ENCODE measurements at places on chromosomes 11 and 22.

GRCh38 chr22:30304495-30305244 is 15.4 kb upstream of the CASTOR1 start:
- no peak for DNase-seq

DNA sequence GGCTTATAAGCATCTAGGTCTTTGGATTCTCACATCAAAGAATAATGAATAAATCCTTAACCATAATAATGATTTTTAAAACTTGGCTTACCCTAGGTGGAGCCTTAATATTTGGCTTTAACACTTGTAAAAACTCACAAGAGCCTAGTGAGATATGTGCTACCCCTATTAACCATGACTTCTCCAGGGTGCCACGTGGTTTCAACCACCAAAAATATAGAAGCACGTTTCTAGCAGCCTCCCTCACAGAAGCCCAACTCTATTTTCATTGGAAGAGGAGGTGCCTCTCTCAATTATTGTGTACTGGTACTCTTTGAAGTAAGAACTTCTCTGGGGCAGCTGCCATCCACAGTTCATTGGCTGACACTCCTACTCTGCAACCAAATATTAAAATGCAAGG is 46.5 kb upstream of the GDPD4 start:
- DNase-seq: no peak

- no peak for DNase-seq
Measured at GRCh38 chr11:115894176-115894575, 390.0 kb upstream of the CADM1 start.

- DNase-seq: peak; percentile 28
Measured at GRCh38 chr11:32643526-32643925, 59.9 kb downstream of the EIF3M start.

DNA sequence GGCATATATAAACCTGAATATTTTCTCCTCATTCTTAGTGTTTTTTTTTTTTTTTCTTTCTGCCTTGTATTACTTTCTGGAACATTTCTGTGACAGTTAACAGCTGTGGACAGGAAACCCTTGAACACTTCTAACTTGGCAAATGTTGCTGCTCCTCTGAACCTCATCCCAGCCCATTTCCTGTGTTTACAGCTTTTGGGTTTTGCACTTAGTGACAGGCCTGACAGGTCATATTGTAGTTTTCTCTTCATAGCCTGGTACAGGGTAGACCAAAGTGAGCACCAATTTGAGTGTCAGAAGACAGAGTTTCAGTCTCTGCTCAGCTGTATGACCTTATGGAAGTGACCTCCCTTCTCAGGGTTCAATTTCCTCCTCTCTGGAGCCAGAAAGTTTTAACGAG is 91.6 kb downstream of the STIM1 start:
- DNase-seq: peak; percentile 67

- DNase-seq: no peak
Measured at GRCh38 chr11:78315724-78316123, 101.9 kb downstream of the GAB2 start.

DNA sequence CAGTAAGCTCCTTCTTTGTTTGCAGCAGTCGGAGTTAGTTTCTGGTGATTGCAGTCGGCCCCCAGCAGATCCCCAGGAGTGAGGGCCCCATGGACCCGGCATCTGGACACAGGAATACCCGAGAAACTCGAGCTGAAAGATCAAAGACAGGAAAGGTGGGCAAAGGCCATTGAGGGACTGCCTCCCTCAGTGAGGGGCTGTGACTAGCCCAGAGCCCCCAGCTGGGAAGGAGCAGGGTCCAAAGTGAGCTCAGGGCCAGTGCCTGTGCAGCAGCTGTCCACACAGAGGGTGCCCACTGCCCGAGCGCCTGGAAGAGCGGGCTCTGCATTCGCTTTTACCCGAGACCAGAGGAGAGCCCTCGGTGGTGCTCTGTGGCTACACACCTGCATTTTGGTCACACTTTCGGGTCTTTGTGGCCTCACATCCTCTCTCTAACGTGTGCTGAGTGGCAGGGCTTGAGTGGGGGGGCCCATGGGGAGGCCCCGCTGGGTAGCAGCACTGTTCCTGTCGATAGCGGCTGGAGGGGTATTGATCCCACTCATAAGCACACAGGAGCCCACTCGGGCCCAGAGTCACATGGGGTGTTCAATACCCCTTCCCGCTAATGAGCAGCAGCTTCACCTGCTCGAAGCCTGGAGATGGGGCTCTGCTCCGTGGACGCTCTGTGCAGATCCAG is 532.9 kb downstream of the TBC1D22A start:
- DNase-seq: no peak

- DNase-seq: peak; percentile 91
Measured at GRCh38 chr11:30741039-30741550, 154.9 kb upstream of the MPPED2 start.

DNA sequence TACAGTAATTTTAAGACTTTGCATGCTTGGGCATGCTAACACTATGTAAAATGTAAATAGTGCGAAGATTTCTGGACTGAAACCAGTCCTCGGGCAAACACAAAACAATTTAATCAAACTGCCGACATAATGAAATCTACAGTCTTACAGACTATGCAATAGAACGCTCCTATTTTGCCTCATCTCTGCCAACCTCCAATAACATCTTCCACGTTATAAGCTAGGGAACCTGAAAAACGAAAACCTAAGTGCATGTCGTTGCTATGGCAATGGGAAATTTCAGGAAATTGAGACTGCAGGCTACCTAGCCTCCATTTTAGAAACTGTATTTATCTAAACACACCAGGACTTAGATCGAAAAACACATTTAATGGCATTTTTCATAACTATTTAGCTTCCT is 1.1 kb downstream of the CSTF3 start:
- DNase-seq: peak; percentile 62

GRCh38 chr22:36461665-36462649 is 19.5 kb downstream of the TXN2 start:
- peak; percentile 94 for DNase-seq

- DNase-seq: peak; percentile 52
Measured at GRCh38 chr22:19085233-19085718, 36.9 kb downstream of the DGCR2 start.

- DNase-seq: no peak
Measured at GRCh38 chr11:37881741-37882140, 1283.7 kb upstream of the RAG2 start.

DNA sequence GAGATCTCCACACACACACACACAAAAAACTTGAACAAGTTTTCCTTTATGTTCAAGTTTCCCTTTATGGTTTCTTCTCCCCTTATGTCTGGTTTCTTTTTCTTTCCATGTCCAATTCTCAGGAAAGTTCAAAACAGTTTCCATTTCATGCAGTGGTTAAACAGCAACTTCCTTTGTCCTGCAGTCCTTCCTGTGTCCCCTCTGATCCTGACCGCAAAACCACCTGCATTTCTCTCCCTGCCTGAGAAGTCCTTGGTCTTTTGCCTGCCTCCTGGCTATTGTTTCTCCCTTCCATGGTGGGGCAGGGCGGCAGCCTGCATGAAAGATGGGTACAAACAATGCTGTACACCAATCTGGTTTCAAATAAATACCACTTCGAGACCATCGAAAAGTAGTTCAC is 58.3 kb upstream of the SORL1 start:
- DNase-seq: no peak

GRCh38 chr11:122723576-122723975 is 68.1 kb downstream of the UBASH3B start:
- peak; percentile 45 for DNase-seq

- DNase-seq: no peak
Measured at GRCh38 chr11:94800414-94800813, 32.3 kb downstream of the AMOTL1 start.

DNA sequence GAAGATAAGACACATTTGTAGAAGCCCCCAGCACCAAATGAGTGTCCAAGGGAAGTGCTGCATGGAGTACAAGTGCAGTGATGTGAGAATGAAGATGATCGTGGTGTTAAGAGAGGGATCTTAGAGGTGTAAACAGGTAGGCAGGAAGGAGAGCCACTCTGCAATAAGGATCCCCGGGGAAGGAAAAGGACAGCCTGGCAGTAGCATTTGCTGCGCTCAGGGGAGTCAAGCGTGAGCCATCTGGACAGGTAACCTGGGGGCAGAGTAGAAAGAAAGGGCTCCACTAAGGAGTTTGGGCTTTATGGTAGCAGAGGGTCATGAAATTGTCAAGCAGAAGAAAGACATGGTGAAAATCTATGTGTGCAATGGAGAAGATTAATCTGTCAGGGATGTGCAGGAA is 587.2 kb downstream of the BUD13 start:
- DNase-seq: no peak

DNA sequence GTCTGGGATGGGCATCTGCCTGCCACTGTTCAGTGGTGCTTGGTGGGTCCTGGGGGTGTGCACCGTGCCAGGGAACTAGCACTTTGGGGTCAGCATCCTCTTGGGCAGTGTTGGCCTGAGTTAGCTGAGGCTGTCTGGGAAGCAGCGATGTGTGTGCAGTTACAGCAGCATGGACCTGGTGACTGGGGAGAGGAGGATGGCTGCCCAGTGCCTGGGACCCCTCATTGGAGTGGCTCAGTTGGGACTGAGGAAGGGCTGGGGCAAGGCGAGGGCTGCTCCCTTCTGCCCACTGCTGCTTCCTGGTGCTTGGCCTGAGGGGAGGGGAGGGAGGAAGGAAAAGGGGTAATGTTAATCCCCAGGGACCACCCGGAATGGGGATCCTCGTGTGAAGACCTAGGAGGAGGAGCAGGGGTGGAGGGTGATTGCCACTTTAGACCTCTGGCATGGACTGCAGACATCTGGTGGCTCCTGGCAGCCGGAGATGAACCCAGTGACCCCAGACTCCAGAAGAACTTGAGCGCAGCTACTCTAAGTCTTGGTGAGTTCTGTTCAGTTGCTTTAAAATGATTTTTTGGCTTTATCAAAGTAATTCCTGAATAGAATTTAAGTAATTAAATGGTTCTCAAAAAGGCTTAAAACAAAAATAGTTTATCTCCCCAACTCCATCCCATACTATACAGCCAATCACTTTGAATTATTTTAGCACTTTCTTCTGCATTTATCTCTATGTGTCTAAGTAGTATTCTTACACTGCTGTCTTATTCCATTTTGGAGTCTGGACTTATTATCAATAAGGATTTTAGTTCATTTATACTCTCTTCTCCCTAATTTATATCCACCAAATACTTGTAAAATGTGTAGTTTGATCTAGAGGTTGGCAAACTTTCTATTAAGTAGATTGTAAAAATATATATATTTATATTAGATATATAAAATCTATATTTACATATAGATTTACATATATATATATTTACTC is 15.4 kb upstream of the TMEM191C start:
- no peak for DNase-seq

DNA sequence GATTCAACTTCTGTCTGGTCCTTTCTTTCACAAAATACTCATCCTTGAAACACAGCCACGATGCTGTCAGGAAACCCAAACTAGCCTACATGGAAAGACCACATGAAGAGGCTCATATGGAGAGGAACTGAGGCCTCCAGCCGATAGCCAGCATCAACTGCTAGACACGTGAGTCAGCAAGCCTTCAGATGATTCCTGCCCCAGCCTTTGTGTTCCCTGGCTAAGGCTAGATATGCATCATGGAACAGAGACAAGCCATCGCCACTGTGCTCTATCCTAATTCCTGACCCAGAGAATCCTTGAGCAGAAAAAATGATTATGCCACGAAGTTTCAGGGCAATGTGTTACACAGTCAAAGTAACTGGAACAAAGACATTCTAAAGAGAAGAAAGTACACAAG is 75.5 kb downstream of the ENTHD1 start:
- peak; percentile 50 for DNase-seq

DNA sequence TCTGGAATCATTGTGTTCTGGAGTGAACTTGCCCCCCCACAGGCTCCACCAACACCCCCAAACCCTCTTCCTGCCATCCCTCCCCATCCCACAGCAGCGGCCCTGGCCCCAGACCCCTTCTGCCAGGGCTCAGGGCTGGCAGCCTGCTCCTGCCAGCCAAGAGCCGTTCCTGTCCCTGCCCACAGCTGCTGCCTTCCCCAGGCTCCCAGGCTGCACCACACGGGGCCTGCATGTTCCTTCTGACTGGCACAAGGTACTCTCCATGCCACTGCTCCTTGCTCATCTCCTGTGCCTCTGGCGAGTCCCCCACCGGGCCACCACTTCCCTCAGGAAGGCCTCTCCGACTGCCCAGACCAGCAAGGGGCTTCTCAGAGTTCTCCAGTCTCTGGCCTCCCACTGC is 4.9 kb downstream of the GP1BB start:
- DNase-seq: no peak

GRCh38 chr11:95230810-95231126 is 234 bp downstream of the SESN3 start:
- no peak for DNase-seq

DNA sequence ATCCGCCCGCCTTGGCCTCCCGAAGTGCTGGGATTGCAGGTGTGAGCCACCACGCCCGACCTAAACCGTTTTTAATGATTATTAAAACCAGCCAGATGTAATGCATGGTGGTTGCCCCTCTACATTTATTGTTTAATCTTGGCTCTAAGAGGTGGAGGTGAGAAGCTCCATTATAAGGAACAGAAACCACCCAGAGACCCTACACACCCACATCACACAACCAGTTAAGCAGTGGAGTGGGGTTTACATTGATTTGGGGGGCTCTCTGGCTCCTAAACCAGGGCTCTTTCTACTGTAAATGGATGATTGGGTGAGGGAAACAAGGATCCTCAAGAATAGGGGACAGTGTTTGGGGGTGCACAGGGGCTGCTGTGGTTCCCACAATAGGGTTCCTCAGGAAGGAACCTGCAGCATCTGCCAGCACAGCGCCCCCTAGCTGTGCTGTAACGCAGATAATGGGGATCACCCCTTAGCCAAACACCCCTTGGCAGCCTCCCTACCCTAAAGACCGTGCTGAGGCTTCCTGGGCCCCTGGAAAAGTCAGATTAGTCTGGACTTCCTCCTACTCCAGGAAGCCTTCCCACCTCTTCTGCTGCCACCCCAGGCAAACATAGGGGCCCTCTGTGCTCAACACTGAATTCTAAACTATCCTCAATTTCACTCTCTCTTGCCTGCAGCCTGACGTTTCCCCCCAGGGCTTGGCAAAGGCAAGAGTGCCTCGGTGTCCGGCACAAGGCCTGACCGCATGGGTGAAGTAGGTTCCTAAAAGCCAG is 2.4 kb downstream of the MPST start:
- peak; percentile 34 for DNase-seq

DNA sequence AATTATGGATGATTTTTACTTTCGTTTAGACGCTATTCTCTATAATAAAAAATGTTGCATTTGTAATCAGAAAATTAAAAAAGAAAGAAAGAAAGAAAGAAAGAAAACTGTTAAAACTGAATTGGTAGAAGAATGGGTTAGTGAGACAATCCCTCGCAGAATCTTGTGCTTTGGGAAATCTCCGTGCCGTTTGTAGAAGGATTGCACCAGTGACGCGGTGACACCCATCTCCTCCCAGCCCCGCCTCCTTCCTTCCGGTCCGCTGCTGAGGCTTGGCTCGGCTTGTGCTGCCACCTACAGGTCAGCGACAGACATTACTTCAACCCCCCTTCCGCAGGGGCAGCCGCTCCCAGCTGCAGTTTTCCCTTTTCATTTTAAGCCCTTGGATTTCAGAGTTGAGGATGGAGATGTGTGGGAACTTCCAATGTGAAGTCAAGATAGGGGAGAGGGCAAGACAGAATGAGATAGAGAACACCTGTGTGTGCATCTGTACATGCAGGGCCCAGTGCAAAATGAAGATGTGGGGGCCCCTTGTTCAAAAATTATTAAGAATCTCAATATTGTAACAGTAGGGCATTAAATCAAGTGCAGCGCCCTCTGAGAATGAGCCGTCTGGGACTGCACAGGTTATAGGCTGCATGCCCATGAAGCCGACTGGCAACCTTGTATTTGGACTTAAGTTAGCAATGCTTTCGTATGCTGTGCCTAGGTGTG is 41.1 kb downstream of the TST start:
- DNase-seq: peak; percentile 76
